NCI-H1105 treated with DMSO at 0.1 percent for 48 hours (cell line): ENCODE measurements at places on chromosomes 3 and 15.

- no peak for DNase-seq
These were observed 80.2 kb upstream of the PXYLP1 start for GRCh38 chr3:141151439-141151838.

- no peak for DNase-seq
These were observed 10.1 kb downstream of the MCM2 start for GRCh38 chr3:127608362-127608718.

- DNase-seq, result no peak
These were observed 41.2 kb downstream of the IMPG2 start for GRCh38 chr3:101279162-101279561.

GRCh38 chr15:28097656-28098359 lies 1.3 kb downstream of the OCA2 start:
- DNase-seq, result no peak
